Activated CD8-positive, alpha-beta memory T cell treated with anti-CD3 and anti-CD28 coated beads, Interleukin-2, amount 10 ng/mL, durations not matched to agents 7 days and 5 days (primary cell): ENCODE measurements at places on chromosomes 2 and 18. TPM values are rescaled to one million over a fixed set of nuclear protein-coding genes. Genes with fewer than 3 reads are reported as not detected.

DNA sequence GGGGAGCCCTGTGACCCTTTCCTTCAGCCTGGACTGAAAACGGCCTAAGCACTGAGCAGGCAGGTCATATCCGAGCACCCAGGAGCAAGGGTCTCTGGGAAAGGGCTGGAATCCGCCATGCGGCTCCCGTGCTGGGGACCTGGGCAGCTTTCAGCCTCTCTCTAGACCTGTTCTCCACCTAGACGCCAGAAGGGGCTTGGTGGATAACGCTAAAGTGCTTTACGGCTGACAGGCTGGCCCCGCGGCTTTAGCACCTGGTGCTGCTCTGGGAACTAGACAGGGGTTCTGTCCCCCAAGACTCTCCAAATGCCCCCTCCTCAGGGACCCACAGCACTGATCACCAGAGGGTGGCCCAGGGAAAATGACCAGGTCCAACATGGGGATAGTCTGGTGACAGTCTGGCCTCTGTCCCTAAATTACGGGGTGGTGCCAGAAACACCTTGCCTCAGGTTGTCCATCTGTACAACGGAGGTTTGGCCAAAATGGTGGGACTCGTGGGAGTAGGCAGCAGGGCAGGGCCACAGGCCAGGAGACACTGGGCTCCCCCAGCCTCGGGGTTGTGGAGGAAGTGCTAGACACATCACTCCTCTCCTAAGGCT is 13.0 kb downstream of the SDC1 start:
- DNase-seq: no peak

DNA sequence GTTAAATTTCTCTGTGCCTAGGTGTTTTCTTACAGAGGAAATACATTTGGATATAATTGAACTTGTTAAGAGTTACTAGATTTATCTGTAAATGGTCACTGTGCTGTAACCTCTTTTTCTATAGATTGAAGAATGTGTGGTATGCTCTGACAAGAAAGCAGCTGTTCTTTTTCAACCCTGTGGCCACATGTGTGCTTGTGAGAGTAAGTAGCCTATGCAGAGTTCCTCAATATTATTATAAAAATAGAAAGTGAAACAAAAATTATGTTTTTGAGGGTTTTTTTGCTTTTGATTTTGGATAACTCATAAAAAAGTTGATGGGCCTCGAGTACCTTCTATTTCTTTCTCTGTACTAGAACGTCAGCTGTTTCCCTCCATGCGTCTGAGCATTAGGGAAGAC is 112.4 kb downstream of the MIB1 start:
- no peak for DNase-seq

- DNase-seq: no peak
Observed at GRCh38 chr2:11861044-11861443, 114.6 kb downstream of the LPIN1 start.

DARS1 gene
- 109 TPM for total RNA-seq

CTLA4 gene
- 20.8 TPM for total RNA-seq

OTOF gene
- 35.1 TPM for total RNA-seq

GRCh38 chr2:30444273-30444672 is 2.8 kb upstream of the LCLAT1 start:
- DNase-seq: no peak

DNA sequence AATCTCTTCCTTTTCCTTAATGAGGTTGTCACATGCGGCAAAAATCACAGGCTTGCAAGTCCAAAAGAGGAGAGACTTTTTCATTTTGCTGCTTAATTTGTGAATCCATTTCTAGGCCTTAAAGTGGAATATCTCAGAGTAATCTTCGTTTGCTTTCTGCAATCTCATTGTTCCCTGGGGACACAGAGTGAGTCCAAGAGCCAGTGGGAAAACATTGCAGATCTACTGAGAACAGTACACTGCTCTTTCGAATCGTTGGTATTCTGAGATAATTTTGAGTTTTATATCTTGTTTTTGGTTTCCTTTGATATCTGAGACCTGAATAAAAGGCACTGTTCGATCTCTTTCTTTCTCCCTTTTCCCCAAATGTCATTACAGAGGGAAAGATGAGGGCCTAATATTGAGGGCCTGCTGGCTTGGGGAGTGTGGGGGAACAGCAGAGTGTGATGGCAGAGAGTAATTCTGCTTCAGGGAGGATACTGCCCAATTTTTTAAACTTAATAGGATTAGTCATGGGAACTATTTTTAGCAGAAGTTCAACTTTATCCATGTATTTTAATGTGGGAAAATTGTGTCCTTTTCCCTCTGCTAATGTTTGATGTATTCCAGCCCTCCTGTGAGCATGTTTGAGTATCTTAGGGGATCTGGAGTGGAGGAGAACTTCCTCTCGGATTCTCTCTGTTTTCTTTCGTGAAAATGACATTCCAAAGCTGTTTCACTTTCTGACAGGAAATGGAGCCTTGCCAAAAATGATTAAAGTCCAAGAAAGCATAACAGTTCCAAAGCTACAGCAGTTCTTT is 418.2 kb upstream of the ZEB2 start:
- DNase-seq: no peak

- no peak for DNase-seq
Observed at GRCh38 chr2:21650569-21650968, 526.8 kb downstream of the TDRD15 start.

LDAH gene
- total RNA-seq: 21.3 TPM

DNA sequence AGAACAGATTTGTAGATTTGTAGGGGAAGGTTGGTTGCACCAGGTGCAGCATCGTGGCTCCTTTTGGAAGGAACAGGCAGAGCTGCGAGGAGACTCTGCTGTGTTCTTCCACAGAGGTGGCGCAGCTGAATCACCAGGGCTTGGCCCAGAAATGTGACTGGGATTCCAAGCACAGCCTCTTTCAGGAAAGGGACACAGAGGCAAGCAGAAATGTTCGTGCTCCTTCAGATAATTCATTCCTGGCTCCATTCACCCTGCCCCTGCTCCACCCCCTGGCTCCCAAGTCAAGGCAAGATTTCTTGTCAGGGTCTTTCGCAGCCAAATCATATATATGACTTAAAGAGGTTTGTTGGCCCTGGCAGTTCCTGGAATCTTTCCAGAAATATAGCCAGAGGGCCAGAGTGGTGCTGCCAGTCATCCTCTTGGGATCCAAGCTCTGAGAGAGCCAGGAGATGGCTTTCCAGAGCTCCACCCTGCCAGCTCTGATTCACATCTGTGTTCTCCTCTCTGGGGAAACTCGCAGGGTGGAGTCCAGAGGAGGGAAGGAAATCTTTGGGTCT is 203.9 kb upstream of the TANK start:
- no peak for DNase-seq

GRCh38 chr2:26606847-26607190 is 34.3 kb downstream of the CIB4 start:
- no peak for DNase-seq

CMPK2 gene
- 81.3 TPM for total RNA-seq

DNA sequence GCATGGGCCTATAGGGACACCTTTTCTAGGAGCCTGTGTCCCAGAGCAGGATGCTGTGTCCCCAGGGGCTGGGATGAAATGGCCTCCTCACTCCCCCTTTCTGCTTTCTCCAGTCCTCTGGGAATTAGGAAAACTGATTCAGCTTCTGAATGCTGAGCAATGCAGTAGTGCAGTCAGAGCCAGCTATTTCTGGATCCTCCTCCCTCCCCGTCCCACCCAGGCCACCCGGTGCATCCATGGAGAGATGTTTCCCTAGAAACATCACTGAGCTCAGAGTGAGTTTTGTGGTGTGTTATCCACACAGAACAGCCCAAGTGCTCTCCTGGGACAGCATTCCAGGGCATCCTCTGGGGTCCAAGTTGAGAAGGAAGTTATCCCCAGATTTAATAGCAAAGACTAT is 125.5 kb downstream of the LOXHD1 start:
- DNase-seq: no peak

DNA sequence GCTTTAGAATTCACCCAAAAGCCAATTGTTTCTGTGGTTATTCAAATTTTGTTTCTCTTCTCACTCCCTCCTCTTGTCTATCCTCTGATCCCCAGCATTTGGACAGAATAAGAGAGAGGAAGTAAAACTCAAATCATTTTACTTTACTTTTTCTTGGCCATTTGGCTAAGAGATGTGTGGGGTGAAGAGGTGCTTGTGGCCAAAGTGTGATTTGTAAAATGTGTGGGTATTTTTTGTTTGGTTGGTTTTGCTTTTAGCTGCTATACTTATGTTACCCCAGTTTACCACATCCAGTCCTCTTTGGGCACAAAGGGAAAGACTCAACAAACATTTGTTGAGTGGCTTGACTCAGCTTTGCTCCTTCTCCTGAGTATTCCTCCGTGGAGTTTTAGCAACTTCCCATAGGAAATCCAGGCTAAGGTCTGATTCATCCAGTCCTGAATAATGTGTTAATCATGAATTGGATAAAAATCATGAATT is 109.1 kb upstream of the CYP1B1 start:
- no peak for DNase-seq

- DNase-seq: peak; percentile 71
Observed at GRCh38 chr2:113175736-113176695, 2.2 kb downstream of the PSD4 start.

DNA sequence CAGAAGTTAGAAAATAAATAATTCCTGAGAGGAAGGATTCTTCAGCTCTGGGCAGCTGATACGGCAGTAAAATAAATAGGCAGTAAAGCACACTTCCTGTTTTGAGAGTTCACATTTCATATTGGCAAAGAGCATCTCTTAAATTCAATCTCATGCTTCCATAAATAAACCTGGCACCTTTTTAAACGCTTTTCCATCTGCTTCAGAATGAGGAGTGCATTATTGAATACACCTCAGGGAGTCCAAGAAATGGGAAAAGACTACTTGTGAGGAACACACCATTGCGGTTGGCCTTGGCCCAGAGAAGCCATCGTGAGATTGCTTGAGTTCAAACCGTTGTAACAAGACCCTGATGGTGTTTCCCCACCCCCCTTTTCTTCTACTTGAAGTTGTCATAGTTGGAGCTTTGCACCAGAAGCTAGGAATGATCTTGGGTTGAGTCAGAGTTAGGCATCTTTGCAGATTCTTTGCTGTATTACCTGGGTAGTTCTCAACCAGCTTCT is 123.9 kb downstream of the RDH14 start:
- DNase-seq: no peak

DNA sequence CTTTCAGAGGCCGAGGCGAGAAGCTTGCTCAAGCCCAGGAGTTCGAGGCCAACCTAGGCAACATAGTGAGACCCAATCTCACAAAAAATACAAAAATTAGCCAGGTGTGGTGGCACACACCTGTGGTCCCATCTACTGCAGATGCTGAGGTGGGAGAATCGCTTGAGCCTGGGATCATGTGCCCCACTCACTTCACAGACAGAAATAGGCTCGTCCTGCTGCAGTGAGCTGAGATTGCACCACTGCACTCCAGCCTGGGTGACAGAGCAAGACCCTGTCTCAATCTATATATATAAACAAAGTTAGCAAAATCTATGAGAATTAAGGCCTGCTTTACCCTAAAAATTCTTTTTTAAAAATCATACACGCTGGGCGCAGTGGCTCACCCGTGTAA is 50.8 kb downstream of the TEX44 start:
- no peak for DNase-seq

DLGAP1 gene
- total RNA-seq: not detected

KLHL41 gene
- total RNA-seq: 0.12 TPM

DNA sequence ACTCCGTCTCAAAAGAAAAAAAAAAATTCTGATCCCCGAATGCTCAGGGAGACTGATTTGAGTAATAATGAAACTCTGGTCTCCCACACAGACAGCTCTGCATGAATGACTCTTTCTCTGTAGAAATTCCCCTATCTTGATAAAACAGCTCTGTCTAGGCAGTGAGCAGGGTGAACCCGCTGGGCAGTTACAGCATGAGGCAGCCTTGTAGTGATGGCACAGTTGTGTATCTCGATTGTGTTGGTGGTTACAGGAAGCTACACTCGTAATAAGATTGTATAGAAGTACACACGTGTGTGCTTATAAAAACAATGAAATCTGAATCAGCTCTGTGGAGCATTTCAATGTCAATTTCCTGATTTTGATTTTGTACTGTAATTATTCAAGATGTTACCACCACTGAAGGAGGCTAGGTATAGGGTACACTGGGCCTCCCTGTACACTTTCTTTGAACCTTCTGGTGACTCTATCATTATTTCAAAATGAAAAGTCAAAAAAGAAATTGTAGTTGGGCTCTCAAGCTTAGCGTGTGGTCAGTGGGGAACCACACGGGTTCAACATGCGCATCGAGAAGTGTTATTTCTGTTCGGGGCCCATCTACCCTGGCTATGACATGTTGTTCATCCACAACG is 34.9 kb upstream of the ATP8B1 start:
- DNase-seq: peak; percentile 71

DNA sequence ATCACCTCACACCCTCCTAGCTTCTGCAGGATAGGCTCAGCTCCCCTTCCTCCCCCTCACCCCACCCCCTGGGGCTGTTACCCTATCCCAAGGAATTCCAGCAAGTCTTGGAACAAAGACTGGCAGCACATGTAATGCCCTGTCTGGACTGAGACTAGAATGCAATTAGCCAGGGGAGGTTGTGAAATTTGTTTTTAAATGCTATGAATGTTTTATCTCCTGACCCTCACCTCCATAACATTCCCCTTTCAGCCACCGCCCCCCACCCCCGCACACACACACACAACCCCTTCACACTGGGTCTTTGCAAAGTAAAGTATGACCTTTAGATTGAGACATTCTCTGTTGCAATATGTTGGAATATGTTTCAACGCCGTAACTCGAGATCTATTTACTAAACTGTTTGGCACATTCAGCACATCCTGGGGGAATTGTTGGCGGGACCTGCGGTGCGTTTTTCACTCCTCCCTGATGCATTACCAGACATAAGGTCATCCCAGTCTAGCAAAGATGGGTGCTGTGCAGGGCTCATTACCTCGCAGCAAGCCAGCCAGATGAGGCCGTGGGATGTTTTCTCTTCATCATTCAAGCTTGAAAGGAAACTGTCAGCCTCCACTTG is 290.7 kb upstream of the SLC14A2 start:
- no peak for DNase-seq

- DNase-seq: no peak
Observed at GRCh38 chr2:178473931-178474330, 4.5 kb downstream of the FKBP7 start.

DNA sequence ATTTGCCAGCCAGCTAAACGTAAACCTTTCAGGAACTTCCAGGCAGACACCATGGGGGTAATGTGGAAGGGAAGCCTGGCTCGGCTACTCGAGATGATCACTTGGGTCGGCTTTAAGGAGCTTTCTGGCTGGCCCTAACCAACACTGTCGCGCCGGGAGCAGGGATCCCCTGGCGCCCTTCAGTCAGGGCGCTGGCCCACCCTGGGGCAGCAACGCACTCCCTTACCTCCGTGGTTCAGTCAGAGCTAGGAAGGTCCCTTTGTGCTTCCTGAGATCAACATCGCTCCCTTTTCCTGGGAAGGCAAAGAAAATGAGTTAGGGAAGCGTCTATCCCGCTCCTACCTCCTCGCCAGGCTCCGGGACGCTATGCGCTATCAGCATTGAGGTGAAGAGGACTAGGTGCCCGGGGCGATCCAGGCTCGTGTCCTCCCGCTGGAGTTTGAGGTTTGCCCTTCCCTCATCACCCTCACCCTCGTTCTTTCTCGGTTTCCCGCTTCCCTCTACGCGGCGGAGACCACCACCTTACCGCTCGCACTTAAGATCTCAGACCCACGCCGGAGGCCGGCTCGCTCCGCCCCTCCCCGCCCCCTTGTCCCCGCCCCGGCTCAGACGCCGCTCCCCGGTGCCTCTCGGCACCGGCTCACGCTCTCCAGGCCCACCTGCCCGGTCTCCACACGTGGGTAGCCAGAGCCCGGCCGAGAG is 449 bp upstream of the ATRAID start:
- DNase-seq: no peak

HOXD11 gene
- total RNA-seq: not detected
